AG04450 (cell line): ENCODE measurements at places on chromosomes 11 and 22.

DNA sequence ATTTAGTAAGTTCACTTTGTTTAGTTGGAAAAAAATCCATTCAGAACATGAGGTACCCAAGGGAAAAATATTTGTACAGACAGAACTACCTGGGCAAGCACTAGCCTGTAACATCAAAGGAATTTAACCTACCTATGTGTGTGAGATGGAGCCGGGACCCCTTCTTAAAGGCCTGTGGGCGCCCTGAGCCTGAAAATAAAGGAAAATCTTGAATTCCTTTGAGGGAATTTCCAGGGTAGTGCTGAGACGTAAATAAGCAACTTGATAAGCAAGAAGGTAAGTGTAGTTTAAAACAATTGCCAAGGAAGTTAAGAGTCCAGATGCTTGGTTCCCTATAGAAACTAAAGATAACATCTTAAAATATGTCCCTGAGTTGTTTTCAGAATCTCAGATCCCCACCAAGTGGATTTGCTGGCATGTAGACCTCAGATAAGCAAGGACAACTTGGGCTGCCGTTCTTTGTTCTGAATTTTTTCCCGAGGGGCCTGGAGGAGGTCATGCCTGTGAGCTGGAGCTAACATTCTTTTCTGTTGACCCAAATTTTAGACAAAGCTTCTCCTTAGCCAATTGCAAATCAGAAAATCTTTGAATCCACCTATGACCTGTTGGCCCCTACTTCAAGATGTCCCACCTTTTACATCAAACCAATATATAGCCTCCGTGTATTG, 31.0 kb downstream of the MED17 start:
- DNase-seq = no peak

DNA sequence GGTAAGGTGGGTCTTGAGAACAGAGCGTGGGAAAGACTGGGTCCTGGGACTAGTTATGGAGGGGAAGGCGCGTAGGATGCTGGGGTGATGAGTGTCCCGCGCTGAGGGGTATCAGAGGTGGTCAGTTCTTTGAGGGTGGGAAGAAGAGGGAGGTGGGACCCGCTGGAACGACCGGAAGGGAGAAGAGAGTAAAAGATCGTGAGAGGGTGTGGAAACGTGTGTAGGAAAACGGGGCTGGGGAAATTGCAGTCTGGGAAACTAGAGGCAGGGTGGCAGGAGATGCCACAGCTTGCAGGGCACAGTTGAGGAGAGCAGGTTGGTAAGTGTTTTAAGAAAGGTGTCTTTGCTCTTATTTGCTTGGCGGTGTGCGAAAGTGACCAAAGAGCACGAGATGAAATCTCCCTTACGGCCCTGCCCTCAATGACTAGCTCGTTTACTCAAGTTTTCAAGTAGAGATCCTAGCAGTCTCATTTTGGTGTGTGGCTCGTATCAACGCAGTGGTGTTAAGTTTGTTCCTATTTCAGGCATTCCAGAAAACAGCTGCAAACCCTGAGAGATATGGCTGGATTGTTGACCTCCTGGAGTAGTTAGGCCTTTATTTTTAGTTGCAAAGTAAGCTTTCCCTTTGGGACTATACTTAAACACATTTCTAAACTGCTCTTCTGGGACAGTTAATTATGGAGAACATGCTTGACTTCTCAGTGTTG, 615 bp downstream of the STT3A start:
- DNase-seq = no peak

GRCh38 chr11:75474878-75475766, 42.1 kb upstream of the KLHL35 start:
- no peak for DNase-seq

DNA sequence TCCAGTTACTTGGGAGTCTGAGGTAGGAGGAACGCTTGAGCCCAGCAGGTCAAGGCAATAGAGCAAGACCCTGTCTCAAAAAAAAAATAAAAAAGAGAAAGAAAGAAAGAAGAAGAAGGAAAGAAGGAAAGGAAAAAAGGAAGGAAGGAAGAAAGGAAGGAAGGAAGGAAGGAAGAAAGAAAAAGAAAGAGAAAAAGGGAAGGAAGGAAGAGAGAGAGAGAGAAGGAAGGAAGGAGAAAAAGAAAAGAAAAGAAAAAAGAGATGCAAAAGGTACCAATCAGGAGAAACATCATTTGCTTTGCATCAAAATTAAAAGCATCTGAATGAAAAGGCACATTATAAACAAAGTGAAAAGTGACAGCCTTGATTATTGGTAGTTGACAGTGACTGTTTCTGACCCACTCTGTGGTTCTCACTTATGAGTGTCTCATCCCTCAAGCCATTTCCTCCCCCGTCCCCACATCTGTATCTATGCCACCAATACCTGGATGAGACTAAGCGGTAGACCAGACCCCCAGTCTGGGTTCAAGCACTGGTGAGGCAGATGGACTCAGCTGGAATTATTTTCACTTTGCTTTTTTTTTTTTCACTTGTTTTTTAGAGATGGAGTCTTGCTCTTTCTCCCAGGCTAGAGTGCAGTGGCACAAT, 33.0 kb upstream of the XBP1 start:
- DNase-seq = no peak

DNA sequence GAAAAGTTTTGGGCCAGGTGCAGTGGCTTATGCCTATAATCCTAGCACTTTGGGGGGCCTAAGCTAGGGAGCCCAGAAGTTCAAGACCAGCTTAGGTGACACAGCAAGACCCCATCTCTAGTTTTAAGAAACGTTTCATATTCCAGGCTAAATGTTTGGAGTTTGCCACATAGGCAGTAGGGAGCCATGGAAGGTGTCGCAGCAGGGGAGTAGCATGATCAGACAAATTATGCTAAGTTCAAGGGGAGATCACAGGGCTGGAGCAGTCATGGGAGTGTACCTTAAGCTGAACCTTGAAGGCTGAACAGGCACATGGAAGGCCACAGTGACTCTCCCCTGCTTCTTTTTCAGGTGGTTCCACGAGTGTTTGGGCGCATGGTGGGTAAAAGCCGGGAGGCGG, 5.9 kb upstream of the NHERF4 start:
- no peak for DNase-seq

GRCh38 chr11:121575250-121575962, 122.6 kb upstream of the SORL1-AS1 start:
- DNase-seq = peak; percentile 29

DNA sequence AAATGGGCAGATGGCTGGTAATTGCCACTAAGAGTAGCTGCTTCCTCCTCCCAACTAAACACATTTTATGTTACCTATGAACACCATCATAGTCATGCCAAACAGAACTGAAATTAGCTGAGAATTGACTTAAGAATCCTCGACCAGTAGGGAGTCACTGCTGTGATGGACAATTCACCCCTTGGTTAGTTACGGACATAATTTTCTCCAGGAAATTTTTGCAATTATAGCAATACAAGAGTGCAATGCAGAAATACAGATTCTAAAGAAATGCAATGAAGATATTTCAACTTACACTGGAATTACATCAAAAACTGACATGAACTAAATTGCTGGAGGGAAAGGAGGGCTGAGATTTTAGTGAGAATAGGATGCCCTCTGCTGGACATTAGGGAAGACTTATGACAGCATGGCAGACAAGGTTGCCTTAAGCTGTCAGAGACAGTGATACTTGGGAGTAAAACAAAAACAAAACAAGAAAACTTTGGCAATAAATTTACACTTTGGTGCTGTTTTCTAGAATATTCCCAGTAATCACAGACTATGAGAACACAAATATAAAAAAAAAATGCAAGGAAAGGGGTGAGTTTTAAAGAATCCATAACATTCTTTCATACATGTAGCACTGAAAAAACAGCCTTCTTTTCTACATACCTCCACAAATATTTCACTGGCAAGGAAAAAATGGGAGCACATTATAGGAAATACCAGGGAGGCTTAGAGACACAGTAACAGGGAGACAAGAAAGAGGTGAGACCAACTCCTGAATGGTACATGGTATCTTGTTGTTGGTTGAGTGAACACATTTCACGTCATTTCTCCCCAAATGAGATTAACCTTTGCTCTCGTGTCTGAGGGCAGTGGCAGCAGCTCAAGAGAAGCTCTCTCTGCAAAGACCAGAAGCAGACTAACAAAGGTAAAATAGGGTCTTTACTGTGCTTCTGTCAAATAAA, 11.2 kb upstream of the PPP2R1B start:
- DNase-seq = peak; percentile 63

DNA sequence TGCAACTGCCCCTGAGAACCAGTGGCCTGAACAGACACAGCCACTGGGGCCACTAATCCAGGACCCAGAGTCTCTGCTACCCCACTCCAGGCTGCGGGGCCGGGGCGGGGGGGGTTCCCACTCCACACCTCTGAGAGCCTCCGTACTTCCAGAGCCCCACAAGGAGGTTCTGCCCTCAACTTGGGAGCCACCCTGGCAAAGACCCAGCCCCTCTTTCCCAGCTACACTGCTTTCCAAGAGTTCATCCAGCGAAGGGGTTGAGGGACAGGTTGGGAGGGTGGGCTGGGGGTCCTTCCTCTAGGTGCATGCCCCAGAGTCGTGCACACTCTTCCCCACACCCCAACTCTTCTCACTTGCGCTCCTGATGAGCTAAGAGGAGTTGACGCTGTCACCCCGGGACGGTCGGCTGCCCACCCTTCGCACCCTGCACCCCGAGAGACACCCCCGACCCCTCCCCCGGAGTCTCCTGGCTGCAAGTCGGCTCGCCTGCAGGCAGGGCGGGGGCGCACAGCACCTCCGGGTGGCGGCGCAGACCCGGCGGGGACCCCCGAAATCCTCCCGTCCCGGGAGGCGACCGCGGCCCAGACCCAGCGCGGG, 531 bp downstream of the RAB3IL1 start:
- no peak for DNase-seq

DNA sequence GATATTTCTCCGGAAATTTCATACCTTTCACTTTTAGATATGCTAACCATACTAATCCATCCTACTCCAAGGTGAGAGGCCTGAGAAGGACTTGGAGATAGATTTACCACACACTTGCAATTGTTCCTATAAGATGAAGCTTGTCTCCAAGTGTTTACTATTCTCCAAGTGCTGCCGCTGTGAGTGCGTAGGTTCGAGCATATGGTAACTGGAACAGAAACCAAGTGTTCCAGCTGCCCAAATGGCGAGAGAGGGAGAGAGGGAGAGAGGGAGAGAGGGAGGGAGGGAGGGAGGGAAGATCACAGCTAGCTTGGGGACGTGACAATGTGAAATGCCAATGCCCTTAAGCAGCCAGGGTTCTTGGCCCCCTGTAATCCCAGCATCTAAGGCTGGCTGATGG, 21.5 kb downstream of the ASCC2 start:
- no peak for DNase-seq

DNA sequence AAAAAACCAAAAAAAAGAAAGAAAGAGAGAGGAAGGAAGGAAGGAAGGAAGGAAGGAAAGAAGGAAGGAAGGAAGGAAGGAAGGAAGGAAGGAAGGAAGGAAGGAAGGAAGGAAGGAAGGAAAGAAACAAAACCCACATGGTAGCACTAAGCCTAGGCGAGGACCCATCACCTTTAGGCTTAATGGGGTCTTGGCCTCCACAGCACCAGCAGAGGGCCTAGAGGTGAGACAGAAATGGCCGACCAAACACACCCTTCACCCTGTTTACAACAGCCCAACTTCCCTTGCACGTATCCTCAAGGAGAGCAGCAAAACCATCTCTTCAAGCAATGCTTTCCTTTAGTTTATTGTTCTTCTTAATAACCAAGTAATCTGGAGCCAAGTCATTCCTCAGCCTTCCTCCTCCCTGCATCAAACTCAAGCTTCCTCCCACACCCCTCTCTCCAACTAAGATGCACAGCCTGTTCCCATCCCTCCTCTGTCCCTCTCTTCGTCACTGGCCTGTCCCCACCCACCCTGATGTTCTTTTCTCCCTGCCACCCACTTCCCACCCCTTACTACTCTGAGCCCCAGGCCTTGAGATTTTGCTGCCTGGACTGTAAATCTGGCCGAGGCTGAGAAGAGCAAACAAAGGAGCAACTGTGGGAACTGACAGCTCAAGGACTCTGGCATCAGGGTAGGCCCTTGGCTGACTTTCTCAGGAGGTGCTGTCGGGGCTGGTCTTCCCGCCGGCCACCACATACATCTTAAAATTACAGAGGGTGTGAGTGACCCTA, 26.0 kb downstream of the POU2AF1 start:
- no peak for DNase-seq

- no peak for DNase-seq
These were observed 65.6 kb upstream of the VPREB1 start for GRCh38 chr22:22178992-22179391.

DNA sequence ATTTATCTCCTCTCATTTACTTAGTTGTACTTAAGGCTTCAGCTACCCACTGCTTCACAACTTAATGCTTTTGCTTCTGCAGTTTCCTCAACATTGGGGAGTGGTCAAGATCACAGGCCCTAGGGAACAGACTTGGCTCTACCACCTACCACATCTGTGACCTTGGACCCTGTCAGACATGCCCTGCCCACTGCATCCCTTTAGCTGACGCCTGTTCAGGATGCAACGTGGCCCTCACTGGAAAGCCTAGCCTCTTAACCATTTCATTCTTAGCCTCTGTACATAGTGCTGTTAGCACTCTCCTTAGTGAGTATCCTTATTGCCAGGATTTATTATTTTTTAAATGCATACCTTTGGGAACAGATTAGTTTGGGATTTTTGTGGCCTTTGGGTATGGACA, 34.4 kb downstream of the TNRC6B start:
- DNase-seq = no peak

- no peak for DNase-seq
These were observed 14.1 kb downstream of the ANKK1 start for GRCh38 chr11:113401718-113402117.

DNA sequence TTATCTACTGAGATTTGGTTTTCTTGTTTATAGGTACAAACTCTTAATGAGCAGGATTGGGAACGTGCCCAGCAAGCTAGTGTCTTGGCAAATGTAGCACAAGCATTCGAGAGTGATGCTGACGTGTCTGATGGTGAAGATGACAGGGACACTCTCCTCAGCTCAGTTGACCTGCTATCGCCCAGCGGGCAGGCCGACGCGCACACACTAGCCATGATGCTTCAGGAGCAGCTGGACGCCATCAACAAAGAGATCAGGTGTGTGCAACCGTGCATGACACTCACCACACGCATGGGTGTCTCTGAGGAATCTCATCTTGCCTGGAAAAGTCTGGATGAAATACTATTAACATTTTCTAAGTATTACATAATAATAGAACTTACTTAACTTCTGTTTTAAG, 54.7 kb upstream of the CTTN start:
- DNase-seq = no peak

- no peak for DNase-seq
These were observed 30.0 kb downstream of the MRGPRD start for GRCh38 chr11:68950762-68951161.

DNA sequence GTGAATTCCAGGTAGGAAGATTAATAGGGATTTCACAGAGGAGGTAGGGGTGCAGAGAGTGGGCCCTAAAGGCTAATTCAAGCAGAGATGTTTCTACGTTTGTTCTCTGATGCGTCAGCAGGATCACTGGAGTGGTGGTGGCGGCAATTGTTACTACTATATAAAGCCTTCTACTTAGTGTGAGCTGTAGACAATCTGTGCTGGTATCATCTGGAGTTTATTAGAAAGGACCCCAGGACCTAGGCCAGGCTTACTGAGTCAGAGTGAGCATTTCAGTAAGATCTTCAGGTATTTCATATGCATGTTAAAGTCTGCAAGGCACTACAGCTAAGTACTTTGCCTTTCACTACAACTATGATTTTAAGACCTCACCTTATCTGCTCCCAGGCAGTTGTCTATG, 59.5 kb downstream of the USP35 start:
- DNase-seq = no peak
